ENCODE measurements at places on chromosomes 5 and 9.

- DNase-seq = no peak
Observed at GRCh38 chr5:10982626-10983025, 221.6 kb upstream of the DAP start.

GRCh38 chr9:18437315-18438201, 36.4 kb upstream of the ADAMTSL1 start:
- no peak for DNase-seq

DNA sequence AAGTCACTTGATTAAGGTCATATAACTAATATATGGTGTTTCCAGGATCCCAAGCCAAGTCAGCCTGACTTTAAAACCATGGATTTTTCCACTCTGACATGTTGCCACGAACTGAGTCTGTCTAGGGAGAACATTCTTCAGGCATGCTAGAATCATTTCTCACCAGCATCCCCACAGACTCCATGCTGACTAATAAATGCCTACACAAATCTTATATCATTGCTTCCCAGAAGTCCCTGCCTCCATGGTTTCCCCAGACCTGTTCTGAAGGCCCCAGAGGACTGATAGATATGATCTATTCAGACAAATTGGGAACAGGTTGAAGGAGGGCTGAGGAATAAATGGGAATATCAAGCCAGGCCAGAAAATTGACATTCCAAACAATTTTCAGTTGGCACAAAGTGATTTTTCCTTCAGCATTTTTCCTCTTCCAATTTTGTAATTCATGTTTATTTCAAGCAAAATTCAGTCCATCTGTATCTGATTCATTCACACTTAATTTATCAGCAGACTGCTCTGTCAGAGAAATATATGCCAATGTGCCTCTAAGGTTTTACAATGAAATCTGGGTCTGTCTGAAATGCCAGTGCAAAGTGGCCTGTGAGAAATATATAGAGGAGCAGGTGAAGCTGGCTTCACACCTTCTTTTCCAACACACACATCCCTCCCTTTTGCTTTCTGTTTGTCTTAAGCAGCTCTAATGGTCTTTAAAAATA, 413.6 kb upstream of the TNC start:
- DNase-seq = no peak

DNA sequence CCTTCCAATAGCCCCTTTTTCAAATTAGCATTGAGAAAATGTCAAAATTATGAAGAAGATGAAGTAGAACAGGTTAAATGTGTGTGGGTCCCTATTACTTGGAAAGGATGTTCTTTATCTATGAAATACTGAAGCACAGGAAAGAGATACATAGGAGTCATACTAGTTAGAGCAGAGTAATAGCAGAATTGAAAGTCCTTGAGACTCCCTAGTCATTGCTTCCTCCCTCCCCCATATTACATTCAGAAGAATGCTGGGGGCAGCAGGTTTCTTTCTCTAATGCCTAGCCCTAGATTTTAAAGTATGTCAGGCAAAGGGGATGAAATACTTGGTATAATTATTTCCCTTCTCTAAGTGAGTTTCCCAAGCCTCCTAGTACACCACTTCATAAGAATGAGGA, 4.4 kb downstream of the ZCCHC9 start:
- DNase-seq = no peak

- DNase-seq = no peak
Observed at GRCh38 chr9:88476491-88477271, 58.3 kb upstream of the NXNL2 start.

DNA sequence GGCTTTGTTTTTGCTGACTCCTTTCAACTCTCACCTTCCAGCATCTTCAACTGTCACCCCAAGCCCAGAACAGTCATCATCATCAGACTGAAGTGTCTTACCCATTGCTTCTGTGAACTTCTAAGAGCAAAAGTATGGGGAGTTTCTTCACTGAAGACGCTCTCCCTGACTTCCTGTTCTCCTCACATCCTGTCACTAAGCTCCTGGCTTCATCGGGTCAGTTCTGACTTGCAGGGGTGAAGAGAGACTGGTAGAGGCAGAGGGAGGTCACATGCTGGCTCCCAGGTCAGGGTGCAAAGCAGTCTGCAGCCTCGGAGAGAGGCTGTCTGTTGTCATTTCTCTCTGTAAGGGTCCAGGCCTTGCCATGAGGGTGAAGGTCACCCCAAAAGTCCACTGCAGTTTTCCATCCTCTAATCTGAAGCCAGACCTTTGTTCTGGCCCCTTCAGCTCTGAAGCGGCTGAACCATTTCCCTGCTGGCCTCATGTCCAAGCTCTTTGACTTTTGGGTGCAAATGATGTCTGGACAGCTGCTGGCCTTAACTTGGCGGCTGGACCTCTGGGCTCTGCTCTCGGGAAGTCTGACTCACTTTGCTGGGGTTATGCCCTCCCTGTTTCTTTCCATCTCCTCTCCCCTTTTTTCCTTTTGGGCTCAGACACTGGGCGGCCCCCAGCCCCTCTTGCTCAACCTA, 305.0 kb downstream of the RAB3C start:
- no peak for DNase-seq

All from CD4-positive, alpha-beta T cell treated with Interleukin-1 beta for 1 hour (primary cell).